Stimulated activated naive B cell treated with anti-CD40 and anti-IgM and Interleukin-4, amounts not matched to agents 10 μg/mL and 1 μg/mL and 100 μg/mL, for 72 hours (primary cell): ENCODE measurements at places on chromosomes 5 and 9.

DNA sequence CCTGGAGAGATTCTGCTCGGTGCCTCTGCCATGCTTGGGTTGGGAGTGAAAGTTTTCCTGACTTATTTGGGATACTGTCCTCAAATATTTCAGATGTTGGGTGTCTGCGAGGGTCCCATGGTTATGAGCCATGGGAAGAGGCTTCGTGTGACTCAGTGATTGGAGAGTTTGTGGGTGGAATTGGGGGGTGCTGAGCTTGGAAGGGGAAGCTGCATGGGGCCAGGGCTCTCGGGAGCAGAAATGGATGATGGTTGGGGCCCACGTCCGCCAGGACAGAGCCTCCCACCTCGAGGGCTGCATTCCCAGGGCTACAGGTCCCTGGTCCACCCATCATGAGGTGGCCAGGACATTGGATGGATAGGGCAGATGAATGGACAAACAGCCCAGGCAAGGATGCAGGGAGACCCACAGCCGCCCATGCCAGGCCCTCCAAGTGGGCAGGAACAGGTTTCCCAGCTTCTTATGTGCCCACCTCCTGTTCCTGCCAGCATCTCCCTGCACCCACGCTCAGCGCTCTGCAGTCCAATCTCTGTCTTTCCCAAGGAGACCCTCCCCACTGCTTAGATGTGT lies 5.5 kb downstream of the OBP2B start:
- no peak for DNase-seq

DNA sequence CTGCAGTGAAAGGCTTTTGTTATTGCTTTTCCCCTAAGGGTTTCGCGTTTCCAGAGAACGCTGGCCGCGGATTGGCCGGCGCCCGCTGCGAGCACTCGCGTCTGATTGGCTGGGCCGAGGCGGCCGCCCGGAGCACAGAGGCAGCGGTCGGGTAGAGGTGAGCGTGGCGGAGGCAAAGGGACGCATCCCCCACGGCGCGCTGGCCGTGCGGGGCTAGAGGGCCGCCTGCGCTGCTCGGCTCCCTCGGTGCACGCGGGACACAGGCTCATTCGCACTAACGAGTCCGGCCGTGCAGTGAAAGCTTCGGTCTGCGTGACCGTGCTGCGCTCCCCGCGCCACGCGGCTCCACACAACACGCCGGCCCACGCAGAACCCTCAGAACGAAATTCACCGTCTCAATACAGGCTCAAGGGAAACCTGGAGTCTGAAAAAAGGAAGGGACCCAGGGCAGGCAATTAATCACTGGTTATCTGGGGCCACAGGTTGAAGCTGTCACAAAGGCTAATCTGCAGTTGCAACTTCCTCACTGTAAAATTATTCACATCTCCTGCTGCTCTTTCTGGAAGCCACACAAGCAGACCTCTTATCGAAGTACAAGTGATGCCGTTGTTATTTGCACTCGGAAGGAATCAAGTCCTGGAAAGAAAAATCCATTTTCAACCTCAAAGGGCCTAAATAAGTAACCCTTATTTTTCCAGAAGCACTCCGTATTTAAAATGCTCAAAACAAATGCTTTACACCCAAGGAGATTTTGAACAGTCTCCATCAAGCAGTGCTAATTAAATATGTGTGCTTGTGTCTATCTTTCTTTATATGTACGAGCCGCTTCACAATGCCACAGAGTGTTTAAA lies 94.6 kb downstream of the ZNF608 start:
- DNase-seq = peak; percentile 72

- no peak for DNase-seq
These were observed 56.3 kb upstream of the TBC1D9B start for GRCh38 chr5:179964015-179964414.

DNA sequence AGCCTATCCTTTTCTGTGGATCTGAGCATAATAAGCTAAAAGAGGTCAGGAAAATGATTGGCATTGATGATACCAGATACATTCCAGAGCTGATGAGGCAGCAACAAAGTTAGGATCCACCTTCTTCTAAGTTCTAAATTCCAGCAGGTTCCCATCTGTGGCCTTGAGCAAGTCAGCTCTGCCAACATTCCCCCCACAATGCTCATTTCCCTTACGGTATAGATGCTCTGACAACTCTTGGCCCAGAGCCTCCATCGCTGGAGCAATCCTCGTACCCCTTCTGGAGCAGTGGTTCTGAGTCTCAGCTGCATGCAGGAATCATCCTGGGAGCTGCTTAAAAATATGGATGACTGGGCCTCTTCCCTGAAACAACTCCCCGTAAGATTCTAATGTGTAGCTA lies 78.1 kb downstream of the MED27 start:
- no peak for DNase-seq

GRCh38 chr5:119344231-119344630 lies 11.6 kb upstream of the TNFAIP8 start:
- no peak for DNase-seq

DNA sequence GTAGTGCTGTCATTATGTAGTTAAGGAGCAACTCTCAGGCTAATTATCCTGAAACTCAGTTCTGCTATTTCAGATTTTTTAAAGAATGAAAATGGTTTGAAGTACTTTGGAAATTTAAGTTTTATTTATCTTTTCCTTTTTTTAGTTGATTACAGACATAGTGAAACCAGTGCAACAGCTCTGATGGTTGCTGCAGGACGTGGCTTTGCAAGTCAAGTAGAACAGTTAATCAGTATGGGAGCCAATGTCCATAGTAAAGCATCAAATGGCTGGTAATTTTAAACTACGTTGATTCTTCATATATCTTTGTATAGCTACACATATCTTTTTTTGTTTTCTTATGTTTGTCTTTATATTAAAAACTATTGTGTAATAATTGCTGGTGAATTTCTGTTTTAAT lies 34.9 kb downstream of the YTHDC2 start:
- DNase-seq = no peak

DNA sequence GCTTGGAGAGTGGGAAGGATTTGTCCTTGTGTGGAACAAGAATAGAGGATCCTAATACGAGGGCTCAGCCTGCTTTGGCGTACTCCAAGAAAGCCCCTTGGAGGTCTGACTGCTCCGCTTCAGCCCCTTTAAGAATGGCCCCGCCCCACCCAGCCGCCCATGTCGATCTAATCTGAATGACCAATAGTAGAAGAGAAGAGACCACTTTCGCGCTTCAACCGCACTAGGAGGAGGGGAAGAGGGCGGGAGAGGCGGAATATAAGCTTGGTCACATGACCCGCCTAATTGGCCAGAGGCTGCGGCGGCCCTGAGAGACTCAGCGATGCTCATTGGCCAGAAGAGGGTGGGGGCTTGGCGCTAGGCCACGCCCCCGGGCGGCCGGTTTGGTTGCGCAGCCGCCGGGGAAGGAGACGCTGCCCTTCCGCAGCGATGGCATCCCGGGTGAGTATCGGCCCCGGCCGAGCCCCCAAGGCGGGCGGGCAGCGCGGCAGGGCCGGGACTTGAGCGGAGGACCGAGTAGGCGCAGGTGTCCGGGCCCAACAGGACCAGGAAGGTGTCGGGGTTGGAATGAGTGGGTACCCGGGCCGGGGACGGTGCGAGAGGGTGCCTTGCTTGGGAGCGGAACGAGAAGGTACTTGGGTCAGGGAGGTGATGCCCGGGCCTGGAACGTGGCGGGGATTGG lies at the start of gene MIGA2:
Gene MIGA2 (plus strand): TSS at position 386 of the 682 bp plus-strand sequence. CDS start 3,969 bp downstream, outside the sequence.
- peak; percentile 95 for DNase-seq

GRCh38 chr5:134071614-134072207 lies 42.8 kb upstream of the TCF7 start:
- no peak for DNase-seq

GRCh38 chr9:91116211-91116610 lies 245.5 kb downstream of the AUH start:
- no peak for DNase-seq

GRCh38 chr5:36883894-36884462 lies 7.4 kb downstream of the NIPBL start:
- DNase-seq = no peak

GRCh38 chr9:79674052-79674777 lies 102.5 kb downstream of the TLE4 start:
- DNase-seq = no peak

- DNase-seq = no peak
These were observed 147.4 kb downstream of the TRIM36 start for GRCh38 chr5:115022303-115022702.

DNA sequence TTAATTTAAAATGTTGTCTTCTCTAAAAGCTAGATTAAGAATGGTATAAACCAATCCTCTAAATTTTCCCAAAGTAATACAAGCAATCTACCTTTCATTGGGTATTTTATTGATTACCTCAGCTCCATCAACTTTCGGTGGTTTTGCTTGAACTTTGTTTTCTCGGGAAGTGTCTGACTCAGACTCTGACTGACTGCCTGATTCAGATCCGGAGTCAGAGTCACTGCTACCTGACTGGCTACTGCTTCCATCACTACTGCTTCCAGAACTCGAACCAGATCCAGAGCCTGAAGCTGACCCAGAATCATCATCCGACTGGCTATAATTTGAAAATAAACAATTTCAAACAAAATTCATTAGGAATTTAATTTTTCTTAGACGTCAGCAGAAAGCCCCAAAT lies 24.0 kb downstream of the CHD1 start:
- no peak for DNase-seq

GRCh38 chr5:27008604-27009539 lies 29.5 kb downstream of the CDH9 start:
- no peak for DNase-seq

GRCh38 chr5:146001544-146002190 lies 65.3 kb downstream of the SH3RF2 start:
- no peak for DNase-seq

- DNase-seq = peak; percentile 89
These were observed at the start of the genes CRAT and PTPA for GRCh38 chr9:129110740-129111527. Gene CRAT, minus strand, starts transcription at chr9:129110793. Its CDS starts 284 bp downstream, at chr9:129110509. Gene PTPA, plus strand, starts transcription at chr9:129111415. Its CDS starts 186 bp downstream, at chr9:129111601.

DNA sequence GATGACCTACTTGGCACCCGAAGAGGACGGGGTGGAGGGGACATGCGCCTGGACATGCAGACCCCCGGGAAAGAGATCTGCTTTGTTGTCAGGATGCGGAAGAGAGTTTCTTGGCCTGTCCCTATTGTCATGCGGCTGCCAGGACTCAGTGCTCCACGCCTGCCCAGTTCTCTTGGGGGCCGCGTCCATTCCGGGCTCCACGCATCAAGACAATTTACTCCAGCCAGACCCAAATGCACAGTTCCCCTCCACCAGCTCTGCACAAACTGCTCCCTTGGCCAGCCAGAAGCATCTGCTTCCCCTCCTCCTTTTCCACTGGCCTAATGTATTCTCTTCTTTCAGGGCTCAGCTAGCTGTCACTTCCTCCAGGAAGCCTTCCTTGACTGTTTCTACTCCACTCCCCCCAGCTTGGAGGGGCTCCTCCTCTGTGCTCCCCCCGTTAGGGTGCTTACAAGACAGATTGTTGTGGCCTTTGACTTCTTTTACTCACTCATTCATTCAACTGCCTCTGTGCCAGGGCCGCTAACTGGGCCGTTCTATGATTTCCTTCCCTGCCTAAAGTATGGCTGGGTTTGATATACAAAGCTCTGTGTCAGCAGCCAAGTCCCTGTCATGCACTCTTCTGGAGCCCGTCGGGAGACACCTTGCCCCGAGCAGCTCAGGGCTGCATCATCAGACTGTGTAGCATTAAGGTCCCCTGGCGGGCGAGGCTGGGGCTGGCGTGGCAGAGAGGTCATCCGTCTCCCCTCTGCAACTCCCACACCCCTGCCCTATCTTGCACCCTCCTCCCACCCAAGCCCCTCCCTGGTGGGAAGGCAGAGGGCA lies 6.6 kb downstream of the FIBCD1 start:
- DNase-seq = no peak

GRCh38 chr5:154583671-154584177 lies 105.7 kb upstream of the HAND1 start:
- no peak for DNase-seq

DNA sequence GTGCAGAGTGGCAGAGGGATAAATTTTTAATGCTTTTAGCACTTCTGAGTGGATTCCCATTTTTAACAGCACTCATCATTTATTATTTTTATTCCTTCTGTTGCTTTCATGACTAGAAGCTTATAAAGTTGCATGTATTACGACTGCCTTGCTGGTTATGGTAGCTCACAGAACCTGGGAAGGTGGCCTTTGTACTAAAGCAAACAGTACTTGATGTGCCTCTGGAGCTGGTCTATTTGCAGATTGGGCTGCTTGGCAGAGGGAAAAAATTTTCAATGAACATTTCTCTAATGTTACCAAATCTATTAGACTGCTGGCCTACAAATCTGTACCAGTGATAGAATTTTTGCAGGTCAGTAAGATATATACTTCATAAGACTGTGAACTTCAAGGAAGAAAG lies 274.5 kb upstream of the C9orf72 start:
- no peak for DNase-seq

DNA sequence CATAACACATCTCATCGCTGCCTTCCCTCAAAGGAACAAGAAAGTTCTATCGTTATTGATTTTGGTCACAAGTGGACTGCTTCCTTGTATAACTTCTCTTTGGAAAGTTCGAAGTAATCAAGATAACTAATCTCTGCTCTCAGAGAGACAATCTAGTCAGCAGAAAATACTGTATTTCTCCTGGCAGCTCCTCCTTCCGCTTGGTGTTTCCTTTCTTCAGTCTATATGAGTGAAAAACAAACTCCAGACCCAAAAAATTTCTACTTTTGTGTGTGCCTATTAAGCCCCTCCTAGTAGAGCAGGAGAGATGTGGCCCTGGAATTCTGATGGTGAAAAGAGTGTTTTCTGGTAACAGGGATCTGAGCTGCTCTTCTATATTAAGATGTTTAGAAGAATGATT lies 24.5 kb downstream of the OSTF1 start:
- DNase-seq = no peak

GRCh38 chr5:170201311-170201710 lies 31.5 kb upstream of the C5orf58 start:
- no peak for DNase-seq

DNA sequence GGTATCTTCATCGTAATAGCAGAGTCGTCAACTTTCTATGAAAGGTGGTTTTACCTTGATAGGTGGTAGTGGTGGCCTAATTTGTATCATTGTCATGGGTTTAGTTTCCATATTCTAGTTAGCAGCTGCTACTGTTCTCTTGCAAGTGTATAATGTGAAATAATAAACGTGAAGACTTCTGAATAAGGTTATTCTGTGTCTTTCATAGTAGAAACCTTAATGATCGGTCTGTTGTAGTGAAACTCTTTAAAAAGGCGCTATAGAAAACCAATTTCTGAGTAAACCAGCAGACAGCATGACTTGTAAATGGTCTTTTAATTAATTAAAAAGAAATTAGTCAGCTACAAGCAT lies 1.6 kb downstream of the SET start:
- DNase-seq = no peak

DNA sequence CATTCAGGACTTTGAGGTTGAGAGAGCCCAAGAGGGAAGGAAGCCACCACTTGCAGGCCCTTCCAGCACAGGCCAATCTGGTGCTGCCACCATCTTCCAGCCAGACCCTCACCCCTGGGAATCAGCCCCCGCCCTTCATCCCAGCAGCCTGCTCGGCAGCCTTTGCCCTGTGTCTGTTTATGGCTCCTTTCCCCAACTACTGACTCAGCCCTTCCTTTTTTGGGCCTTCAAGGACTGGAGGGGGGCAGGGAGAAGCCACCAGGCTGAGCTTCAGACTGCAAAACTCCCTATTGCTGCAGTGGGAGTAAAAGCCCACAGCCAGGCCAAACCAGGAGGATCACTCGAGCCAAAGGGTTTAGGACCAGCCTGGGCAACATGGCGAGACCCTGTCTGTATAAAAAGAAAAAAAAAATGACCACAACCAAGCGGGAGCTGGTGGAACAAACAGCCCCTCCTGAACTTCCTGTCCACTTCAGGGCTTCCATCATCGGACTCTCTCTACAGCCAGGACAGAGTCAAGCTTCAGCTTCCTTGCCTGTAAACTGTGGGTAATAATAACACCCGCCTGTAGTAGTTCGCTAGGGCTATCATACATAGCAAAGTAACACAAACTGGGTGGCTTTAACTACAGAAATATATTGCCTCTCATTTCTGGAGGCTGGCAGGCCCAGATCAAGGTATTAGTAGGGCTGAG lies 85.9 kb upstream of the IL17B start:
- no peak for DNase-seq

- DNase-seq = no peak
These were observed 19.8 kb downstream of the DYNC2I2 start for GRCh38 chr9:128636556-128637530.
